ENCODE measurements at places on chromosomes 6 and 20.

- no peak for DNase-seq
These were observed 8.2 kb upstream of the MTHFD1L start for GRCh38 chr6:150857062-150857944.

DNA sequence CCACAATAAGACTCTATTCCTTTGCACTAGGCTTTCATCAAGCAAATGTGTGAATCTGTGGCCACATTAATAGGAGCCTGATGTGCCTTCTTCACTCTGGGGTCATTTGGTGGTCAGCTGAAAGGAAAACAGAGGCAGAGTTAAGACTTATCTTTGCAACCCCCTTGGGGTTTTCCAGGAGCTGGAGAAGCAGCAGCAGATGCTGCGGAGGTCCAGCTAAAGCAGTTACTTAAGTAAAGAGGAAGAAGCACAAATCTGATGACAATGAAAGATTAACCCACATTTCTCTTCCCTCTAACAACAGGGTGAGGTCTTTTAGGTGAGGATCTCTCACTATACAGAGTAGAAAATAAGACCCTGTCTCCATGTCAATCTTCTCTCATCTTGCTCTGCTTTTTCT lies 45.4 kb upstream of the QKI start:
- no peak for DNase-seq

- peak; percentile 79 for DNase-seq
These were observed 11.2 kb downstream of the TLDC2 start for GRCh38 chr20:36886859-36887751.

DNA sequence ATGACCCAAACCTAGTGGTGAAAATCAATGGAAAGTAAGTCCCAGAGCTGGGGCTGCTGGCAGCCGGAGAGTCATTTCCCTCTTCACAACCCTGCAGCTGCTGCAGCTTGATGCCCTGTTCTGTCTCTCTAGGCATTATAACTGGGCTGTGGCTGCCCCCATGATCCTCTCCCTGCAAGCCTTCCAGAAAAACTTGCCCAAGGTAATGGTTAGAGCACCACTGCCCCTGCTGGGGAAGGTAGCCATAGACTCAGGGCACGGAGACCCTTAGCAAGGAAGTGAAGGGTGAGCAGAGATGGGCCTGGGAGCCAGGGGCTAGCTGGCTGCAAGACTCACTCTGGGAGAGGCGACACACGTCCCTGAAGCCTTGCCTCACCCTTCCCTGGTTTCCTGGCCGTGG lies 12.0 kb downstream of the LPIN3 start:
- DNase-seq = no peak

GRCh38 chr20:20366876-20367574 lies 879 bp upstream of the INSM1 start:
- DNase-seq = no peak

GRCh38 chr6:2875359-2876191 lies 27.5 kb downstream of the SERPINB9 start:
- DNase-seq = peak; percentile 59

DNA sequence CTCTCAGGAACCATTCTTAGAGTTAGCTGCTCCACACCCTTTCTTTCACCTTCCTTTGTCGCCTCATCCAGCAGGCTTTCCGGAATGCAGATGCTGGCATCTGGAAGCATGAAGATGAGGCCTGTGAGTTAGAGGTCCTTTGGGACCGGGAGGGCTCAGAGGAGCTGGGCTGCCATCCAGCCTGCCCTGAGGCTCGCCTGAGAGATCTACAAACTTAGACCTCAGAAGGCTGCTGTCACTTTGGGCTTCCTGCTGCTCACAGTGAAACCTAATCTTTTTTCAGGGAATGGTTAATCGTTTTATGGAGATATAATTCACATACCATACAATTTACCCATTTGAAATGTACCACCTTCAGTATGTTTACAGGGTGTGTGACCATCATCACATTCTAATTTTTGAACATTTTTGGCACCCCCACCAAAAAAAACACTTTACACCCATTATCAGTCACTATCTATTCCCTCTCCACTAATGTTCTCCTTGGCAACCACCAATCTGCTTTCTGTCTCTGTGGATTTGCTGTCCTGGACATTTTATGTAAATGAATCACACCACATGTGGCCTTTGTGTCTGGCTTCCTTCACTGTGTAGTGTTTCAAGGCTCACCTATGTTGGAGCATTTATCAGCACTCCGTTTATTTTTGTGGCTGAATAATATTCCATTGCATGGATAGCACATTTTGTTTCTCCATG lies 20.0 kb upstream of the MPC1 start:
- DNase-seq = no peak

DNA sequence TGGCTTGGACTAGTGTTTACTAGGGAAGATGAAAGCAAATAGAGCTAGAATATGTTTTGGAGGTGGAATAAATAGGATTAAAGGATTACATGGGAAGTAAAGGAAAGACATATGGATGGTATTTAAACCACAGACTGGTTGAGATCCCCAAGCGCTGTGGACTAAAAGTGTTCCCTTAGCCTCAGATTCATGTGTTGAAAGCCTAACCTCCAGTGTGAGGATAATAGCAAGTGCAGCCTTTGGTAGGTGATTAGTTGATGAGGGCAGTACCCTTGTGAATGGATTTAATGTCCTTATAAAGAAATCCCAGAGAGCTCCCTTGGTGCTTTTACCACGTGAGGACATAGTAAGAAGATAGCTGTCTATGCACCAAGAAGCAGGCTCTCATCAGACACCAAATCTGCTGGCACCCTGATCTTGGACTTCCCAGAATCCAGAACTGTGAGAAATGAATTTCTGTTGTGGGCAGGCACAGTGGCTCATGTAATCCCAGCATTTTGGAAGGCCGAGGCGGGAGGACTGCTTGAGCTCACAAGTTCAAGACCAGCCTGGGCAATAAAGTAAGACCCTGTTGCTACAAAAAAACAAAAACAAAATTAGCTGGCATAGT lies 57.3 kb upstream of the MCM9 start:
- DNase-seq = no peak

DNA sequence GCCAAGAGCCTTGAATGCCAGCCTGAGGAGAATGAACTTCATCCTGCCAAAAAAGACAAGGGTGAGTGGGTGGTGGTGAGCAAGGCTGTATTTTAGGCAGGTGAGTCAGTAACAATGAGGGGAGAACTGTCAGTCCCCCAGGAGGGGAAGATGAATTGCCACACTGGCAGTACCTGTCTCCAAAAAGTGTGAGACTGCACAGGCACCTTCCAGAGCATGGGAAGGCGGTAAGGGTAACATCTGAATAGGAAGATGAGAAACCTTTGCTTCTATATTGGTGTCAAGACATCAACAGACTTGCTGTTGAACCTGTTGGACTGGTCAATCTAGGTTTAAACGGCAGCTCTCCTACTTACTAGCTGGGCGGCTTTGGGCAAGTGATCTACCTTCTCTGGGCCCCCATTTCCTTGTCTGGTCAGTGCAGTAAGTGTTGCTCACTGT lies 30.9 kb downstream of the STK35 start:
- no peak for DNase-seq

- no peak for DNase-seq
These were observed 23.9 kb upstream of the E2F3 start for GRCh38 chr6:20377623-20378265.

- no peak for DNase-seq
These were observed 57.4 kb upstream of the DACT2 start for GRCh38 chr6:168376811-168377483.

DNA sequence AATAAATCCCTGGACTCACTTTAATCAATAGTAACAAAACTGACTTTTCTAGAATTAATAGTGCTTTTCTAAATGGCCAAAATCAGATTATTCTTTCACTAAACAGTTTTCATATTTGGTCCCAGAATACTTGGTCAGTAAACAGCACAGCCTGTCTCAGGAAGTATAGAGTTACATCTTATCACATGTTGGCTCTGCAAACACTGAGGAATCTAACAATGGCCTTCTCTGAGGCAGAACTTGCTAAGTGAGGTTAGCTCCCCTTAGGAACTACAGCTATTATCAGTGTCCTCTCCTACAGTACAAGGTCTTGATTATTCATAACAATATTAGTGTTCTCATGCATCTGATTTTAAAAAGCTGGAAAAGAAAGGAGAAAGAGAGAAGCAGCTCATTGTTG lies 1622.8 kb downstream of the HACE1 start:
- DNase-seq = no peak

GRCh38 chr20:22379472-22379871 lies 204.9 kb downstream of the FOXA2 start:
- DNase-seq = no peak

DNA sequence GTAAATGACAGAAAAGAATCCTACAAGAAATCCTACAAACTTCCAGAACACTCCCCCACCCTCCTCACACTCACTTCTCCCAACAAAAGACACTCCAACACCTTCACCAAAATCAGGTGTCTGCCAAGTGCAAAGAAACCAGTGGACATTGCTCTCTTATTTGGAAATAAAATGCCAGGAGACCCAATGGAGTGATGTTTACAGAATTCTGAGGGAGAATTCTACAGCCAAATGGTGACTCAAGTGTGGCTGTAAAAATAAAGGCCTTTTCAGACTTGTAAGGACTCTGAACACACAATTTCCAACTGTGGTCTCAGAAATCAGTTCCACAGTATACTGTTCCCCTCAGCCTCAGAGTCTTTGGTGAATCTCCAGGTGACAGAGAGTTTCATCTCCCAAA lies 109.6 kb upstream of the CARMIL1 start:
- no peak for DNase-seq

DNA sequence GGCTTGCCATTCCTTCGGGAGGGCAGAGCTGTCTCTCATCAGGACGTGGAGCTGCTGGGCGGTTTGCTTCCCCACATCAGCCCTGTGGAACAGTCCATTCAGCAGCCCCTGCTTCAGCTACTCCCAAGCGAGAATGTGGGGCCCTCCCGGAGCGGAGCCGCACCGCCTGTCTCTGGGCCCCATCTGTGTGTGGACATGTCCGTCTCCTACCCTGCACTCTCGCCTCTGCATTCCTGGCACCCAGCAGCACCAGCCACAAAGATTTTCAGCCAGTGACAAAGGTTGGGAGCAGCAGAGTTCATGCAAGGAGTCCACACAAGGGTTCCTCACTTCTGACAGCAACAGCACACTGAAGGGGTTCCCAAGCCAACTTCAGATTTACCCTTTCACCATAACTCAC lies 29.0 kb upstream of the SLC22A1 start:
- DNase-seq = no peak

DNA sequence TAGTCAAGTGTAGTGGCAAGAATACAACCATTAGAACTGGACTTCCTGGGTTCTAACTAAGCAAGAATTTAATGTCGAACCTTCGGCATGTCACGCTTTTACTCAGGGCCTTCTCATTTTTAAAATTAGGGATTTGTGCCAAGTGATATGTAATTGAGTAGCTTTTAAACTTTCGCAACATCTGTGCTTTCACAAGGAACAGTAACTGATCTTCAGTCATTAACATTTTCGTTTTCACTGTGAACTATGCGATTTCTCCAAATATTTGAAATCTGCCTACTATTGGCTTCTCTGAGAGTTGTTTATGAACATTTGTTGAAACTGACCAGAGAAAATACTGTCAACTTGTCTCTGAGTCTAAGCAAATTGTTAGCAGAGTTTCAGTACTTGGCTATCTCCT lies 27.6 kb downstream of the GRM1 start:
- DNase-seq = no peak

GRCh38 chr6:27297857-27298730 lies 14.0 kb downstream of the POM121L2 start:
- no peak for DNase-seq

GRCh38 chr6:30113841-30114240 lies 951 bp upstream of the TRIM31 start:
- no peak for DNase-seq

DNA sequence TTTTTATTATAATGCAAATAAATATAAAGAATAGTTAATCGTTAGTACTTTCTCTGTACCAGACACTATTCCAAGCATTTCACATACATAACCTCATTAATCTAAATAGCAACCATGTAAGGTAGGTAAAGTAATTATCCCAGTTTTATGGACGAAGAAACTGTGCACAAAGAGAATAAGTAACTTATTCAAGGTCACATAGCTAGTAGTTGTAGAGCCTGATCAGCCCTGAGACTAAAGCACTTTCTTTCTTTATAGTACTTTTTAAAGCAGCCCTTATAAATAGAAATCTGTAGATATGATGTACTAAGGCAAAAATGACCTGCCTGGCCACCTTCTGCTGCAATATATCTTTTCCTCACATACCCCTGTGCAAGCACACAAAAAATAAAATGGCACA lies 104.8 kb downstream of the MYO6 start:
- DNase-seq = no peak

DNA sequence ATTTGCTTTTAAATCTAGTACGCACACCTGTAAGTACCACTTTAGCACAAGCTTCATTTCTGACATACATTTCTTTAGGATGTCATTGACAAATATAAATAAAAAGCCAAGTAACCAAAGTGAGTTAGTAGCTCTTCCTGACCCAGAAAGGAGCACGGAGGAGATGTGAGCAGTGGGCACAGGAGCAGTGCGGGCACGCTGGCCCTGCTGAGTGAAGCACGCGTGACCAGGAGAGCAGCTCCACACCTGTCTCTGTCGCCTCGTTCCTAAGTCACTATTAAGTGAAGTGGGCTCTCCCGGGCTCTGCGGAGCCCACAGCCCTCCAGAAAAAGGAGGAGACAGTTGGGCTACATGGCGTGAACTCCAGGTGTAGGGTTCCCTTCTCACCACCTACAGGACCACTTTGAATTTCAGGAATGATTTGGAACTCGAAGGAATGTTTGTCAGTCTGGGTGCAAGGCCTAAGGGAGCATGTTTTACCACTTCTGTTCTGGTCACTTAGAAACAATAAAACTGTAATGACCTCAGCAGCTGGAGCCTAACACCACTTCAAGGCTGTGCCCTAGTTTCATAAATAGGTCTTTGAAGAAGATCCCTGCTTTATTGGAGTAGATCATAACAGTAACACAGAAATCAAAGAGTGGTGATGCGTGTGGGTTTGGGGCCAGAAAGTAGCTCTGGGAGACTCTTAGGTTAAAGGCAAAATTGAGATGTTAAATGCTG lies 95.9 kb downstream of the FAM120B start:
- DNase-seq = no peak
